NK-92 treated with Interleukin-12 subunit alpha and Interleukin-12 subunit beta, amount 100 ng/mL, for 24 hours (cell line): ENCODE measurements at places on chromosomes 4 and X.

DNA sequence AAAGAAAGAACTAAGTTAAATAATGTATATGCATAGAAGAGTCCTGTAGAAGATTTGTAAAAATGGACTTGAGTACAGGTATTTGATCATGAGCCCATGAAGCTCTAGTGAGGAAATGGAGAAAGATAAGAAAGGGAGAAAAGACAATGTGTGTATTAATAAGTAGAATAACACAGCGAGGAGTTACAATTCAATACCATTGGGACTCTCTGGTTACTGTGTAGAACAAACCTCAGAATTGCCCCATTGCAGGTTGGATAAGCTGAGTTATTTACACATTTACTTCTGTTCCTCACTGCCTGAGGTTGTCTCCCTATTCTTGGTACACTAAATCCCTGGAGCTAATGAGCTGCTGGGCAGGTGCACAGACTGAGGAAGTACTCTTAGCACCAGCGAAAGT is 33.3 kb downstream of the BANK1 start:
- DNase-seq, result no peak

DNA sequence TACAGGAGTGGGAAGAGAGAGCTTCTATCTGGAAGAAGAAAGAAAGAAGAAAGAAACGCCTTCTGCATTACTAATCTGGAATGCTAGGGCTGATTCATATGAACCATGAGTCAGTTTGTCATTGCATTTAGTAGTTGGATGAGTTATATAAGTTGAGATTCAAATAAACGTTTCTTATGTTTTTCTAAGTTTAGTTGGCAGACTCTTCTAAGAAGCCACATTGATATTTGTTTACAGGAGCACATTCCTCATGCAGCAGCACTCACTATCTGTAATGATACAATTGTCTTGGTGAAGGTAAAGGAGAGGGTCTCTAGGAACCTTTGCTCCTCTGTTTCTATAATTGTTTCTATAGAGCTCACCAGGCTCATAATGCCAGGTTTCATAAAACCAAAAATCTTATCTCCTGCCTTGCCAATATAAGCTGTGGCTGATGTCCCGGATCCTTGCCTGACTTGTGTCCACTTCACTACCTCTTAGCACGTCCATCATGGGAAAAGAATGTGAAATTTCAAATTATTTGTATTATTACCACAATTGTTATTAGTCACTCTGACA is 39.5 kb downstream of the HOPX start:
- DNase-seq, result no peak

- no peak for DNase-seq
These were observed 70.0 kb downstream of the MGST2 start for GRCh38 chr4:139735381-139736273.

- DNase-seq, result no peak
These were observed 200.9 kb upstream of the MID1 start for GRCh38 chrX:10821293-10821692.

DNA sequence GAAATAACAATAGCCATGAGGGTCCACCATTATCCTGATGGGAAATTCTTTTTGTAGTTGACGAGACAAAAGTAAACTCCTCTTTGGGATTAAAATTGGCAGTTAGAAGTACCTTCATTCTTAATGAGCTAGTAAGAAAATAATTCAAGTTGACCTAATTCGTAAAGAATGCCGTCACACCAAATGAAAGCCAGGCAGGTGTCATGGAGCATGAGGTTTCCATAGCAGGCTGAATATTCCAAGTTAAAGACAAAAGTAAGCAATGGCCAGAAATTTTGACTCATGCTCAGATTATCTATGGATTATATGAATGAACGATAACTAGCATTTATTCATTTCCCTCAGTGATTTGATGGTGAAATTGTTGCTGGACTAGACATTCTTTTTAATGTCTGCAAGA is 192.2 kb upstream of the FAT1 start:
- DNase-seq, result no peak

GRCh38 chr4:1413687-1414479 is 7.6 kb upstream of the NKX1-1 start:
- DNase-seq, result no peak

GRCh38 chr4:6885953-6886557 is 23.6 kb upstream of the TBC1D14 start:
- DNase-seq, result no peak

- DNase-seq, result no peak
These were observed 15.5 kb downstream of the ZFYVE28 start for GRCh38 chr4:2402941-2403340.

DNA sequence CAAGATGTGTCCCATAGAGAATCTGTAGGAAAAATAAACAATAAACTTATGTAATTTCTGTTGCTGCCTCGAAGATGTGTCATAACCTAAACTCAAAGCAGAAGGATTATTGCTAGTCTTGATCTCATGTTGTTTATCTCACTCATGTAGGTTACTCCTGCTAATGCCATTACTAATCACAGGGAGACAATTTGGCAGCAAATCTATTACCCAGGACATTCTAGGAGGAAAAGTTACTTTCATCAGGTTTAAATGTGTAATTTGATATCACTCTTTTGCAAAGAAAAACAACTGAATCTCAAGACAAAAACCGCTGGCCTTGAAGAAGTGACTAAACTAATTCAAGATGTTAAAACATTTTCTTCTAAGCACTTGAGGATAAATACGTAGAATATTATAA is 34.0 kb downstream of the LDOC1 start:
- DNase-seq, result no peak

- no peak for DNase-seq
These were observed 40.1 kb upstream of the HELT start for GRCh38 chr4:184978211-184978610.

DNA sequence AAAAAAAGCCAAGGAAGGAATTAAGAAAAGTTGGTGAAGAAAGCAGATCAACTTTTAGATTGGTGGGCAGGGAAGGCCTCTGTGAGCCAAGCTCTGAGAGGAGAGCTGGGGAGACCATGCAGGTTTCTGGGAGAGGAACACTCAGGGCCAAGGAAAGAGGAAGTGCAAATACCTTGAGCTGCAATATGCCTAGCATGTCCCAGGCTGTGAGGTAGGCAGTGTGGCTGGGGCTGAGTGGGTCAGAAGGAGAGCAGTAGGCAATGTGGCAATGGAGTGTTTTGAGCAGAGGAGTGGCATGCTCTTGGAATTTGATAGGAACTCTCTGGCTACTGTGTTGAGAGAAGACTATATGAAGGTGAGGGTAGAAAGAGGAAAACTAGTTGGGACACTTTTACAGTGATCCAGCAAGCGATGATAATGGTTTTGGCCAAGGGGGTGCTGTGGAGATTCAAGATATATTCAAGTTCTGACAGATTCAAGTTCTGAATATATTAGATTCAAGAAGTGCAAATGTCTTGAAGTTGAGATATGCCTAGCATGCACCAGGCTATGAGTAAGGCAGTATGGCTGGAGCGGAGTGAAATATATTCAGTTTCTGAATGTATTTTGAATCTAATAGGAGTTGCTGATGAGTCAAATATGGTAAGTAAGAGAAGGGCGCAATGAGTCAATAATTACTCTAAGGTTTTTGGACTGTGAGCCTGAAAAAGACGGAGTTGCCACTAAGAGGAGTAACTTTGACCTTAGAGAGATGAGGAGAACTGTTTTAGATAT is 172.5 kb downstream of the CAMK2D start:
- DNase-seq, result no peak

GRCh38 chr4:77036206-77036605 is 39.6 kb downstream of the CCNI start:
- no peak for DNase-seq

GRCh38 chrX:27008486-27008885 is 454.7 kb downstream of the PPP4R3C start:
- no peak for DNase-seq

DNA sequence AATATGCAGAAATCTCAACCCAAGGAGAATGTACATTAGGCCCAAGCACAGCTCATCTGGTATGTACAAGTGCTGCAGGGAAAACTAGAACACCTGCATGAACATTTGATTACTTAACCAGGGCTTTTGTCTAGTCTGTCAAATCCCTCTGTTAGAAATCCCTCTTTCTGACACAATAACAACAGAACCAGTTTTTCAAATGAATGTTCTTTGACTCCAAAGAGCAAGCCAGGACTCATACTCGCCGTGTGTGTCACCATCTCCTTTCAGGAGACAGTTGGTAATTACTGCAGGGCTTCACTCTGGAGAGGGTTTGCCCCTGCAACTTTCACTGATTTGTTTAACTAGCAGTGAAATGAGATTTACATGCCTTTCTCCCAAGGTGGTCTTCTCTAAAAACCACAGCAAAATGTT is 143.0 kb upstream of the FAM241A start:
- no peak for DNase-seq

GRCh38 chr4:173801361-173801760 is 271.3 kb upstream of the HAND2 start:
- no peak for DNase-seq

DNA sequence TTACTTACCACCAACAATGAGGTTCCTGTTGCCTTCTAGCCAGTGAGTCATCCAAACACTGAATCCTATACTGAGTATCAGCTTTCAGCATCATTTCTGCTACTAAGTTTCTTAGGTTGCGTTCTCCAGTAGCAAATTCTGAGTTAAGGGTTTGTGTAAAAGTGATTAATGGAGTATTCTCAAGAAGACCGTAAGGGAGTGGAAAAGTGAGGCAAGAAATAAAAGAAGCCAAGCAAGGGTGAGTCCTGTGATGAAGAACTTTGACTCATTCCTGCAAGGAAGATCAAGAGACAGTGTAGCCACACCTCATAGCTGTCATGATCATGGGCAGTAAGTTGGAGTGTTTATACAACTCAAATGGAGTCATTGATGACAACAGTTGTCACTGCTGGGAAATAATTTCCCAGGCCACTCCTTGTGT is 446.2 kb downstream of the RAPGEF2 start:
- DNase-seq, result no peak

- no peak for DNase-seq
These were observed 312.4 kb upstream of the PABPC5 start for GRCh38 chrX:91122151-91122694.

DNA sequence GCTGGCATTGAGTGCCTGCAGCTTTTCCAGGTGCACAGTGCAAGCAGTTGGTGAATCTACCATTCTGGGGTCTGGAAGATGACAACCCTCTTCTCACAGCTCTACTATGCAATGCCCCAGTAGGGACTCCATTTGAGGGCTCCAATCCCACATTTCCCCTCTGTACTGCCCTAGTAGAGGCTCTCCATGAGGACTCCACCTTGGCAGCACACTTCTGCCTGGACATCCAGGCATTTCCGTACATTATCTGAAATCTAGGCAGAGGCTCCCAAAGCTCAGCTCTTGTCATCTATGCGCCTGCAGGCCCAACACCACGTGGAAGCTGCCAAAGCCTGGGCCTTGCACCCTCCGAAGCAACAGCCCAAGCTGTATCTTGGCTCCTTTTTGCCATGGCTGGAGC is 8.4 kb upstream of the SMAD1 start:
- no peak for DNase-seq

- no peak for DNase-seq
These were observed 5.7 kb downstream of the MAGEA1 start for GRCh38 chrX:153184787-153185186.

- DNase-seq, result no peak
These were observed 72.6 kb downstream of the DMD start for GRCh38 chrX:33138677-33139249.

- no peak for DNase-seq
These were observed 821 bp downstream of the ASMTL start for GRCh38 chrX:1451661-1452515.

DNA sequence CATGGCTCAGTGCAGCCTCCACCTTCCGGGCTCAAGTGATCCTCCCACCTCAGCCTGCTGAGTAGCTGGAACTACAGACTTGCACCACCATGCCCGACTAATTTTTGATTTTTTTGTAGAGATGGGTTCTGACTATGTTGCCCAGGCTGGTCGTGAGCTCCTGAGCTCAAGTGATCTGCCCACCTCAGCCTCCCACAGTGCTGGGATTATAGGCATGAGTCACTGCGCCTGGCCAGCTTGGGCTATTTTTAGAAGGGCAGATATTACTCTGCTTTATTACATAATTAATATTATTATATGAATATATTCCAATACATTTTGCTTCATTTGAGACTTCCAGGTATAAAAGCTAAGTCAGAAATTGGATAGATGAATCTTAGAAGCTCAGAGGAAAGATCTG is 143.7 kb upstream of the ANK2 start:
- DNase-seq, result no peak

DNA sequence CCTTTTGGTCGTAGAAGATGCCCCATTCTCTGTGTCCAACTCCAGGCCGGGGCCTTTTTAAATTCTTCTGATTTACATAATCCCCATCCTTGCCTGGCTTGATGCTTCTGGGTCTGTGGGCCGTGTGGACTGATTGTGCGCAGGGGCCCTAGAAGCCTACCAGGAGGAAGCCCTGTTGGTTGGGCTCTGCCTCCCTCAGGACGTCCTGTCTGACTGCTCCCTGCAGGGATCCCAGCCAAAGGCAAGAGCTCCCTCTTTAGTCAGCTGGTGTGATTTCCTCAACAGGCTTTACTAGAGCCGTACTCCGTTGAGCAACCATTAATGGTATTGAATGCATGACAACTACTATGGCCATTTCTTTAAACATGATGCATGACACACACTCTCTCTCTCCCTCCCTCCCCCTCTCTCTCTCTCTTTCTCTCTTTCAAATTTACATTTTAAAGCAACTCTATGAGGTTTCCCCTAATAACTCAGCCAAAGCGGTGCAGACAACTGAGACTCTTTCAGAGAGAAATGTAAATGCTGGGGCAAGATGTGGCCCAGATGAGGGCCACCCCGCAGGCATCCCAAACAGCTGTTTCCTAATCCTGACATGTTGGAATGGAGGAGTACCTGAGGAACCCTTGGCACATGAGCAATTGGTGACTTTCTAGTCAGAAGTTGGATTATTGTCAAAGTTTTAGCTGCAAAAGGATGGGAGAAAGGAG is 117.3 kb downstream of the DRD5 start:
- no peak for DNase-seq

DNA sequence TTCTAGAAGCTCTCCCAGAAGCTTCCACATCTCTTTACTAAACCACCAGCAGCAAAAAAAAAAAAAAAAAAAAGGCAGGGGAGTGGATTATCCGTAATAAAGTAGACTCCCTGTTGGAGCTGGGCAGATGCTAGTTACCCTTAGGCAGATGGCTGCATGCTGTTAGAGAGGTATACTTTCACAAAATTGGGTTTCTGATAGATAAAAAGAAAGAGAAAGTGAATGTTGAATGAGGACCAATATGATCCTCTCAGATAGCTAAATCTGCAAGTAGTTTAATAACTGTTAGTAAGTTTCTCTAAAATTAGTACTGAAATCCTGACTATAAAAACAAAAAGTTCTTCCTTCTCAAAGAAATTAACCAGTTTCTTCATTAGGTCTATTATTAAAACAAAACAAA is 195.4 kb downstream of the ANAPC10 start:
- no peak for DNase-seq

GRCh38 chr4:8002525-8003309 is 63.1 kb upstream of the AFAP1 start:
- no peak for DNase-seq

DNA sequence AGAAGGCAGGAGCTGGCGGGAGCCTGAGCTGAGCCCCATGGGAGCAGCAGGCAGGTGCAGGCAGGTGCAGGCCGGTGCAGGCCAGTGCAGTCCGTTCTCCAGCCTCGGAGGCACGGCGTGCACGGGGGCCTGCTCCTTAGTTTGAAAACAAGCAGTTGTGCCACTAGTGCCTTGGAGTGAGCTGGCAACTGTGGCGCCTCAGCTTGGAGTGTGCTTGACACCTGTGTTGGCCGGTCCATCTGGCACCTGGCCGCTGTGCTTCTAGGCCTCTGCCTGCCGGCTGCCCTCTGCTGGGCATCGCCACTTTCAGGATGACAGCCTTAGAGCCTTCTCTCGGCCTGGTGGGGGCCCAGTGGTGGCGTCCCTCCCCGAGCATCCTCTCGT is 47.9 kb downstream of the RGS12 start:
- no peak for DNase-seq
